Effector CD4-positive, alpha-beta T cell (primary cell): ENCODE measurements at places on chromosomes 11 and 22.

- no peak for DNase-seq
Measured at GRCh38 chr22:49882519-49883293, 29.1 kb downstream of the ZBED4 start.

DNA sequence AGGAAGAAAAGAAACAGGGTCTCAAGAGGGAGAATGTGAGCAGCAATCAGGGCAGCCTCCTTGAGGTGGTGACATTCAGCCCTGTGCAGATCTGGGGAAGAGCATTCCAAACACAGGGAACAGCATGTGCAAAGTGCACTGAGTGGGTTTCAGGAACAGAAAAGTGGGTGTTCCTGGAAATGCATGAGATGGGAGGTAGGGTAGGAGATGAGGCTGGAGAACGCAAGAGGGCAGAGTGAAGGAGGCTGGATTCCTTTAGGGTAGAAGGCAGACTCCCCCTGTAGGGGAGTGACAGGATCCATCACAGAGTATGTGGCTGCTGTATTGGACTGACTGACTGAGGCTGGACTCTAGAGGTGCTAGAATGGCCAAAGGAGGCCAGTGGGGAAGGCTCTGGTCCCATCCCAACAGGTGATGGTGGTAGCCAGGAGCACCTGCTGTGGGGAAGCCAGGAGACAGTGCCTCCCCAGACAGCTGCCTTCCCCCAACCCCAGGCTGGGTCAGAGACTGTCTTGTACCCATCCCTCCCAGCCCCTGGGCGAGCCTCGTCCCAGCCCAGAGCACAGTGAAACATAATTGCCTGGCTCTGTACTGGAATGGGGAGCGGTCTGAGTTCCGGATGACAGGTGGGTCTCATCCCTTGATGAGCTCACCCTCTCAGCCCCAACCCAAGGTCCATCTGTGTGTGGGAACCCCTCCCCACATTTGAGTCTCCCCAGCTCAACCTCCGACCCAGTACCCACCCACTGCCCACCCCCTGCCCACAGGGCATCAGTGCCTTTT, 419.4 kb downstream of the MN1 start:
- no peak for DNase-seq

GRCh38 chr22:27793576-27793975, 8.0 kb downstream of the MN1 start:
- no peak for DNase-seq

GRCh38 chr22:23692598-23693291, 1.9 kb downstream of the RGL4 start:
- DNase-seq: no peak

GRCh38 chr11:112418438-112418837, 157.8 kb upstream of the PLET1 start:
- no peak for DNase-seq

DNA sequence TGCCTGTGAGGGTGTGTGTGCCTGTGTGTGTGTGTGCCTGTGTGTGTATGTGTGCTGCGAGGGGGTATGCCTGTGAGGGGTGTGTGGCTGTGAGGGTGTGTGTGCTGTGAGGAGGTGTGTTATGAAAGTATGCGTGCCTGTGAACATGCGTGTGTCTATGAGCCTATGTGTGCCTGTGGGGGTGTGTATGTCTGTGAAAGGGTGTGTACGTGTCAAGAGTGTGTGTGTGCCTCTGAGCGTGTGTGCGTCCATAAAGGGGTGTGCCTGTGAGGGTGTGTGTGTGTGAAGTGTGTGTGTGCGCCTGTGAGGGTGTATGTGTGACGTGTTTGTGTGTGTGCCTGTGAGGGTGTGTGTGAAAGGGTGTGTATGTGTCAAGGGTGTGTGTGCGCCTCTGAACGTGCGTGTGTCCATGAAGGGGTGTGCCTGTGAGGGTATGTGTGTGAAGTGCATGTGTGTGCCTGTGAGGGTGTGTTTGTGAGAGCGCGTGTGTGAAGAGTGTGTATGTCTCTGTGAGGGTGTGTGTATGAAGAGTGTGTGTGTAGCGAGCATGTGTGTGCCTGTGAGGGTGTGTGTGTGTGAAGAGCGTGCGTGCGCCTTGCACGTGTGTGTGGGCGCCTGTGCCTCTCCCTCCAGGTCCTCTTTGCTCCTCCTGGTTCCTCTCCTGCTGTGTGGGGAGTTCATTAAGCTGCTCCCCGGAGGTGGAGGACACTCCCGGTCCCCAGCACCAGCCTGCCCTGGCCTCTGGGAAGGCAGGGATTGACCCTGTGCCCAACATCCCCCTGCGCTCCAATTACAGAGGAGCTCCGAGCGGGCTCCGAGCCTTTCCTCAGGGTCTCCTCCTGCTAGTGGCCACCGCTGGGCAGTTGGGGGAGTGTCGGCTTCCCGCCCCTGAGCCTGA, 53.3 kb downstream of the CACNA1I start:
- no peak for DNase-seq

GRCh38 chr11:123080015-123080414, 18.1 kb upstream of the HSPA8 start:
- DNase-seq: no peak

DNA sequence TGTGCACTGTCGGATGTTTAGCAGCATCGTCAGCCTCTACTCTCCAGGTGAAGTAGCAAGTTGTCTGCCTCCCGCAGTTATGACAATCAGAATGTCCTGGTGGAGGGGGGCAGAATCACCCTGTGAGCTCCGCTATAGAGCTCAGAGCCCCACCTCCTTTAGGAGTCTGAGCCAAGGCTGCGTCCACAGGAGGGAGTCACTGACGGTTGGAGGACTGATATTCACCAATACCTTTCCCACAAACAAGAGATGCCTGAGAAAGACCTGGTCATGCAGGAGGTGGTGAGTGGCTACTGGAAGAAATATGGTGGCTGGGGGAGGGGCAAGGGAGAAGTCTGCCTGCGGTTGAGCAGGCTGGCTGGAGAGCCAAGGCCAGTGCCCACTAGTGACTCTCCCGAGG, 41.7 kb upstream of the ADA2 start:
- no peak for DNase-seq

DNA sequence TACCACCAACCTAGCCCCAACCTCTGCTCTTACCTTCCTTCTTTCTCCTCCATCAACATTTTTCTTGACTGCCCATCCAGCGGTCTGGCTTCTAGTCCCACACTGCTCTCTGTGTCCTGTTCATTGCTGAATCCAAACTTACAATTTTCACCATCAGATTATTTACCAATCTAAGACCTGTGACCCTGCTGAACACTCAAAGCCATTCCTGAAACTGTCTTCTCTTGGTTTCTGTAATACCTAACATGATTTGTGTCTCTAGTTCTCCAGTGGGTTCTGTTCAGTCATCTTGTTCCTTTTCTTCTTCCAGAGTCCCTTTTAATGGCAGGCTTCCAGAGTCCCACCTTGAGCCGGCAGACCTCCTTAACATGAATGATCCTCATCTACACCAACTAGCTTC, 24.1 kb downstream of the RRAS2 start:
- DNase-seq: no peak

DNA sequence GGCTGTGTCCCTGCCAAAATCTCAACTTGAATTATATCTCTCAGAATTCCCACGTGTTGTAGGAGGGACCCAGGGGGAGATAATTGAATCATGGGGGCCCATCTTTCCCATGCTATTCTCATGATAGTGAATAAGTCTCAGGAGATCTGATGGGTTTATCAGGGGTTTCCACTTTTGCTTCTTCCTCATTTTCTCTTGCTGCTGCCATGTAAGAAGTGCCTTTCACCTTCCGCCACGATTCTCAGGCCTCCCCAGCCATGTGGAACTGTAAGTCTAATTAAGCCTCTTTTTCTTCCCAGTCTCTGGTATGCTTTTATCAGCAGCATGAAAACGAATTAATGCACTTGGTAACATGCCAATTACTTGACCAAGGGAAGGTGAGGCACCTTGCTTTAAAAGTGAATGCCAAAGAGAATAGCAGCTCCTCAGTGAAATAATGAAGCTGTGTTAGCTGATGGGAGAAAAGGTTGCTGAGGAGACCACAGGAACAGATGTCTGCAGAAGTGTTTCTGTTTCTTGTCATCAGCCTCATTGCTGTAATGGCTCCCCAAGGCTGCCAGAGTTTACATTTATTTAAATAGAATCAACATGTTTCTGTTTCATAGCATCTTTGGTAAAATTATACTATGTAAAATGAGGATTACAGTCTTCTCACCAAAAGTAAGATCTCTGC, 89.0 kb upstream of the CD44 start:
- DNase-seq: no peak

GRCh38 chr11:103906291-103906867, 130.1 kb upstream of the DDI1 start:
- no peak for DNase-seq

GRCh38 chr11:133020372-133020714, 512.0 kb downstream of the OPCML start:
- DNase-seq: no peak

GRCh38 chr11:15519124-15519791, 404.5 kb downstream of the INSC start:
- no peak for DNase-seq

GRCh38 chr11:28169816-28170215, 61.6 kb downstream of the METTL15 start:
- no peak for DNase-seq

DNA sequence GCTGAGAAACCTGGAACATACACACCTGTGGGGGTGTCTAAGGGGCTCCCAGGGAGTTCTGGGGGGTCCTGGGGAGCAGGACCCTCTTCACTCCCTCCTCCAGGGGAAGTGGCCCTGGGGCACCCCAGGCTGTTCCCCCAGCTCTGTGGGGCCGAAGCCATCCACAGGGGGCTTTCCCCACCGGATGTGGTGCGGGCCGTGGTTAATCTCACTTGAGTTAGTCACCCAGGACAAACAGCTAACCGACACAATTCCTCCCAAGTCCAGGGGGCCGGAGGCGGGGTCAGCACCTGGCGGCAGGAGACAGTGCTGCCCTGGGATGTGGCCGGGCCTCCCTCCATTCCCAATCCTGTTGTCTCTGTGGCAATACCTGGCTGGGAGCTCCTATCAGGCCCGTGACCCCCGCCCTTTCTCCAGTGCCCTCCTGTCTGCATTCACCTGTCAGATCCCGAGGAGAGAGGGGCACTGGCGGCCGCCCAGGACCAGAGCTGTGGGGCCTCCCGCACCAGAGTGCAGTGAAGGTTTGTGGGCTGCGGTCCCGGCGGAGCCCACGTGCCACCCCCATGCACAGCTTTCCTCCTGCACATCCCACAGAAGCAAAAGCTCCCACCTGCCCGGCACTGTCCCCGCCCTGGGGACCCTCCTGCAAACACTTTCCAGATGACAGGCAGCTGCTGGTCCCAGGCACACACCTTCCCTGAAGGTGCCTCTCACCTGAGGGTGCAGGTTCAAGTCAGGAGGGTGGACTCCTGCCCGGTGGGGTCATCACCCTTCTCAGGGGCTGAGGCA, 5.2 kb upstream of the MUC5AC start:
- DNase-seq: no peak

GRCh38 chr22:29539105-29539504, 14.5 kb downstream of the THOC5 start:
- no peak for DNase-seq

DNA sequence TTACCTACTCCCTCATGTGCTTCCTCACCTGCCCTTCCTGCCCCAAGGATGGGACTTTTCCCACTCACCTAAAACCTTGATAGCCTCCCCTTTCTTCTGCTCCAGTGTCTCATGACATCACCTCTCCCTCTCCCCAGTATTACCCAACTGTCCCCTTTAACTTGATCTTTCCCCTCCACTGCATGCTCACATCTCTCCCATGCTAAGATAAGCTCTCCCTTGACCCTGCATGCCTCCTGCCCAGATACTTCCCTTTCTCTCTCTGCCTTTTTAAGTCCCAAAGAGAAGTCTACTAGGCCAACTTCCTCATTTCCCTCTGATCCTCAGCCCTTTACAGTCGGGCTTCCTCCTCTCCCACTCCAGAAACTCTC, 14.8 kb downstream of the CD3E start:
- no peak for DNase-seq

- DNase-seq: no peak
Measured at GRCh38 chr11:10066441-10066840, 227.6 kb downstream of the SBF2 start.

- DNase-seq: no peak
Measured at GRCh38 chr11:125279676-125280418, 115.3 kb downstream of the PKNOX2 start.

- DNase-seq: no peak
Measured at GRCh38 chr11:70087446-70088167, 9.5 kb downstream of the ANO1 start.

DNA sequence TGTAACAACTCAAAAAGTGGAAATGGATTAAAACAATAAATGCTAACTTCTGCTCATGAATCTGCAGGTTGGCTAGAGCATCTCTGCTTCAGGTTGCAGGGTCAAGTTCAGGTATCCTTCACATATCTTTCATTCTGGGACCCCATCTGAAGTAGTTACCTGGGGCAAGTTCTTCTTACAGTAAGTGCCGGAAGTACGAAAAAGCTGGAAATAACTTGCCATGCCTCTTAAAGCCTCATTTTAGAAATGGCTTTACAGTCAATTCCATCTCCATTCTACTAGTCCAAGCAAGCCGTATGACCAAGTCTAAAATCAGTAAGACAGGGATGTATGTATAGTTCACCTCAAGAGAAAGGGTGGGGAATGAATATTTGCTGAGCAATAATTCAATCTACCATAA, 93.7 kb downstream of the FCHSD2 start:
- DNase-seq: no peak

DNA sequence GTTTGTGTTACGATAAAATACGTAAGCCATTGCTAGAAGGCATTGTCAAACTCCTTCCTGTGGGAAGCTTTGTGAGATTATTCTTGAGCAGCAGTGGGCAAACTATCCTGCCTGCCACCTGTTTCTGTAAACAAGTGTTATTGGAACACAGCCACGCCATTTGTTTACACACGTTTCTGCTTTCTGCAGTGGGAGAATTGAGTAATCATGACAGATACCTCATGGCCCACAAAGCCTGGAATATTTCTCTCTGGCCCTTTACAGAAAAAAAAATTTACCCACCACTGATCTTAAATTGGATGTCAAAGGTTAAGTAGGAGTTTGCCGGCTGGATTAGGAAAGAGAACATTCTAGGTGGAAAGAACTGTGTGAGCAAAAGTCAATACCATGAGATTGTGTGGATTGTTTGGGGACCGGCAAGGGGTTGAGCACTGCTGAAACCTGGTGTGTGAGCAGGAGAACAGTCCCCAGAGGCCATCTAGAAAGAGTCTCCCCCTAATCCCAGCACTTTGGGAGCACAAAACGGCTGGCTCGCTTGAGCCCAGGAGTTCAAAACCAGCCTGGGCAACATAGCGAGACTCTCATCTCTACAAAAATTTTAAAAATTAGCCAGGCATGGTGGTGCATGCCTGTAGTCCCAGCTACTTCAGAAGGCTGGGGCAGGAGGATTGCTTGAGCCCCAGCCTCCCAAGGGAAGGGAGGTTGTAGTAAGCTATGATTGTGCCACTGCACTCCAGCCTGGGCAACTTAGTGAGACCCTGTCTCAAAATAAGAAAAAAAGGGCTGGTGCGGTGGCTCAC, 6.0 kb upstream of the PLA2G6 start:
- DNase-seq: no peak

GRCh38 chr11:94793002-94793401, 24.8 kb downstream of the AMOTL1 start:
- DNase-seq: no peak

DNA sequence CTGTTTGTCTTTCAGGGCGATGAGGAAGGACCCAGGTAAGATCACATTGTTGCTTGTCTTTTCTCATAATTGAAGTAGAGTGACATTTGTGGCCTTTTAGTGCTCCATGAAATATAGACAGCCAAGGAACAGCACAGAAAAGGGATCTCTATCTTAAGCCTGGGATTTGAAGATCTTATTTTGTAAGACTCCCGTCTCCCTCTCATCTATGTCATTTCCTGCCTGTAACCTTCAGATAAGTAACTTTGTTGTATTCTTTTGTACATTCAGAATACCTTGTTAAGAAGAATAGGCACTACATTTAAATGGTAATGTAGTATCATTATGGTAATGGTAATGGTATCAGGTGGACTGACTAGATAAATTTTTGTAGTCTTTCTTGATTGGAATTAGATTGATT, 72.8 kb downstream of the TRIM44 start:
- DNase-seq: no peak
